ENCODE measurements at places on chromosomes 3 and 15.
A peak's percentile ranks its signal among the peaks of the same experiment; 100 is the strongest.

GRCh38 chr15:67331676-67332075 lies 77.1 kb downstream of the IQCH start:
- no peak for DNase-seq

DNA sequence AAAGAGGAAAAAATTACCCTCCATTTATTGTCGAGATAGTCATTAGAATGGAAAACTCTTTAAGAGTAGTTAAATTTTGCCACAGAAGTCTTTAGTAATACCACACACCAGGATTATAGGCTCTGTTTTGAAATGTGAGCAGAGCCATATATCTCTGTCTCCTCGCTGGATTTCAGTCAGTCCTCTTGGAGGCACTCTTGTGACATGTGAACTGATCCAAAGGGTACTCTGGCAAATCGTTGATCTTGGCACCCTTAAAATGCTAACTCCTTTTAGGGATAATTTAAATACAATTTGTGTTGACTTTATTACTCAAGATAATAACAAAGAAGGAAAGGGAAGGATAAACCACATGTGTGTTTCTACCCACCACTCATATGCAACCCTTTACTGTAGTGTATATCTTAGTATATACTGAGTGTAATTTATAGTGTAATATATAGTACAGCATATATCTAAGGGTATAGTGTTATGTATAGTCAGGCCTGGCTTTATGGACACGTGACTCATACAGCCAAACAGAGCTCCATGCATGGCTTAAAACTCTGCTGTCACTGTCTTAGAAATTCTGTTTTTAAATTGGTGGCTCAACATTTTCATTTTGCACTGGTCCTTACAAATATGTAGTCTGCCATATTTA lies 12.3 kb upstream of the KPNA4 start:
- DNase-seq, result no peak

DNA sequence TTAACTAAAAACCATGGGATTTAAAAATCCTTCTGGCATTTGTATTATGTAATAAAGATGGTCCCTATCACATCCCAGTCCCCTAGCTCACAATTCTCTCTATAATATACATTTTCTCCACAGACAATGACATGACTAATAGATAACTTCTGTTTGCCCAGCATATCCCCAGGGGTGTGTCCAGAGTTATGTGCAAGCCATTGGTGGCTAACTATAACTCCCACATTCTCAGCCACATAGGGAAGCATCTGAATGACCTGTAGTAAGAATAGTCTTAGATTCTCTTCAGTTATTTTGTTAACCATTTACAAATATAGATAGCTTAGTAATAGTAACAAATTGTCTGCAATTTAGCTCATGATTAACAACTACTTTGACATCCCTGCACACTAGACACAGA lies 52.2 kb upstream of the RBSN start:
- no peak for DNase-seq

DNA sequence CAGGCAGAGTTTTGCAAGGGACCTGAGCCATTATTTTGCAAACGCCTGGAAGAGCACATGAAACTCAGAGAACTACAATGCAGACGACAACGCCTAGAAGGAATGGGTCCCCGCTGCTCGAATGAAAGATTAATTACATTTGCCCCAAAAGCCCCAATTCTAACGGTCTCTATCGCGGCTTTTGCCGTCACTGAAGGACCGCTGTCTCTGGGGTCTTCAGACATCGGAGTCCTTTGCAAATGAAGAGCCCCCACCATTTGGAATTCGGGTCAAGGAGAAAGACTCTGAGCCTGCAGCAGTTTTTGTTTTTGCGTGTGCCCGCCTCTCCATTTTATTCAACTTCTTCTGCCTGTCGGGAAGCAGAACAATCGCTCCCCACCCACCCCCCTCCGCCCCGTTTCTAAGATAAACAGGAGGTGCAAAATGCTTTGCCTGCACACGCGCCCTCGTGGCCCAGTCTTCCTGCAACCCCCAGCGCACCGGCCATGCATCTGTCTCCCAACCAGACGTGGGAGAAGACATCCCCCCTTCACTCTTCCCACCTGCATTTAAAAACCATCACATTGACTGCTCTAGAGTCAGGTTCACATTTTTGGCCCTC lies 13.5 kb downstream of the SOX2 start:
- no peak for DNase-seq

GRCh38 chr3:123525433-123525832 lies 59.4 kb downstream of the HACD2 start:
- no peak for DNase-seq

GRCh38 chr15:88636050-88636449 lies 2.8 kb upstream of the ISG20 start:
- no peak for DNase-seq

DNA sequence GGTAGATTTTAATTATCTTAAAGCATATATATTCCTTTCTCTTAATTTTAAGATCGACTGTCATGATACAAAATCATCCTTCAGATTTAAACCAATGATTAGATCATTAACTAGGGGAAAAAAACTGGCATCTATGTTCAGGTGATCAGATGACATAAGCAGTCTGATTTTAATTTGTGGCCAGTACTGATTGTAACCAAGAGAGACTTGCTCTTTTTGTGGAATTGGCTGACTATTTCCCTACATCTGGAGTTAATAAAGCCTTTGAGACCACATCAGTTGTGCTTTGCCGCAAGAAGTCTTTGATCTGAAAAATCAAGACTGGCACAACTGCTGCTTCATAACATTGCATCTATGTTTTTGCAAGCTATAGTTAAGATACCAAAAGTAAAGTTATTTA lies 148.4 kb upstream of the CGNL1 start:
- no peak for DNase-seq

GRCh38 chr3:112579697-112580096 lies 17.9 kb downstream of the SLC35A5 start:
- no peak for DNase-seq

GRCh38 chr3:169699070-169699469 lies 35.6 kb upstream of the MECOM start:
- DNase-seq, result no peak

DNA sequence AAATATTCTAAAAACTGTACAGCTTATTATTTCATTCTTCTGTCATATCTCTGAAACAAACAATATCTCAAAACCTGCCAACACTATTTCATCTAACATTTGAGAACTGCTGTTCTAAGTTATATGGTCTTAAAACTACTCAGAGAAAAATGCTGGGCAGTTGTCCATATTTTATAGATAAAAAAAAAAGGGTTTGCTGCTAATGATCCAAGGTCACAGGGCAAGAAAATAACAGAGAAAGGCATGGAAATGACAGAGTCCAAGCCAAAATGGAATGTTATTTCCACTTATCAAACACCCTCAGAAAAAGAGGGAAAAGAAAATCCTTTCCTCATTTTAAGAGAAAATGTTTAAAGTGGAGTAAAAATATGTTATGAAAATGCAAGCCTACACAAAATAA lies 313.1 kb downstream of the CADM2 start:
- no peak for DNase-seq

DNA sequence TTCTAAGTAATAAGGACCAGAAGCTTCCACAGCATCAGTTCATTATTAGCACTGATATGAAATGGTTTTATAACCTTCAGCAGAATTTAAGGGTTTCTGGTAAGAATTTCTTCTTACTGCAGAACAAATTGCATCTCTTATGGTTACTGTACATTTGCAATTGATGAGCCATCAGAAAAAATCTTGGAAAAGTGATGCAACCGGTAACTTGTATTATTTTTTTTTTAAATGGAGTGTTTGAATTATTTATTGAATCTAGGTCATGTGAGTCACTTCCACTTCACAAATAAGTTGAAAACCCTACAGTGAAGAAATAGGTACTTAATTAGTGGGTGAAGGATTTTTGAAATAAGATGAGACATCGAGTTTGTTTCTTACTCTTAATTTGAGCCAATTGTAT lies 786.0 kb downstream of the TUSC7 start:
- no peak for DNase-seq

DNA sequence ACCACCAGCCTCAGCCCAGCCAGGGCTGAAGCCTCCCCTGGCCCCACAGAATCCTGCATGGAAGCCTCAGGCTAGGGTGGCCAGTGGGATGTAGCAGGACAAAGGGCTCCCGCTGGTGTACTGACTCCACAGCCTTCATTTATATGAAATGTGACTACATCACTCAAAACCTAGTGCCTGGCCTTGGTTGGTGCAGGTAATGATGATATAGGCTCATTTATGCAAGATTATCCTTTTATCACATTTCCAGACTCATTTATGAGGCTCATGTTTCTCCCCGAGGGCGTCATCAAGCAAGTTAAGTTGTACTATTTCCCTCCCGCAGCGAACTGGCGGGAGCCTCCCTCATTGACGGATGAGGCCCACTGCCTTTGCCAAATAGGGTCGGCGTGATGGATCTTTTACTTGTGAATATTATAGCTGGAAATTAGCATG lies 179.1 kb upstream of the SMAD3 start:
- no peak for DNase-seq

DNA sequence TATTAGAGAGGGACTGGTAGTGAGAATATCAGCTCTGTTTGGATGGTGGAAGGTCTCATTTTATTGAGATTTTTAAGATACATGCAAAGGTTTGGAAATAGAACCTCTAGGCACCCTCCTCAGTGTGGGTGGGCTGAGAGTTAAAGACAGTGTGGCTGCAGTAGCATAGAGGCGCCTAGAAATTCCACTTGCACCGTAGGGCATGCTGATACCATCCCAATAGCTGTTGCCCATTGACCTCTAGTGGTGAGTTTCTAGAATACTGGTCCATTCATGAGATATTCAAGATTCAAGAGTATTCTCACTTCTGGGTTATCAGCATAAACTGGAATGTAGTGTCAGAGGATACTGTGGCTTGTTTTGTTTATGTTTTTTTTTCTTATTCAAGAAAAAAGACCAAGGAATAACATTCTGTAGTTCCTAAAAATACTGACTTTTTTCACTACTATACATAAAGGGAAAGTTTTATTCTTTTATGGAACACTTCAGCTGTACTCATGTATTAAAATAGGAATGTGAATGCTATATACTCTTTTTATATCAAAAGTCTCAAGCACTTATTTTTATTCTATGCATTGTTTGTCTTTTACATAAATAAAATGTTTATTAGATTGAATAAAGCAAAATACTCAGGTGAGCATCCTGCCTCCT lies 87.2 kb downstream of the TGFBR2 start:
- DNase-seq, result peak; percentile 79
